ENCODE measurements at places on chromosomes 3 and 15.

- peak; percentile 70 for DNase-seq
Observed at GRCh38 chr3:65945480-65945879, 93.2 kb downstream of the MAGI1 start.

GRCh38 chr3:194664857-194665256 is 7.1 kb downstream of the LSG1 start:
- DNase-seq: no peak

GRCh38 chr15:73889053-73889761 is 15.8 kb downstream of the TBC1D21 start:
- no peak for DNase-seq

GRCh38 chr15:48149858-48150257 is 28.2 kb downstream of the MYEF2 start:
- DNase-seq: peak; percentile 34

GRCh38 chr3:135329479-135329878 is 534.4 kb downstream of the EPHB1 start:
- DNase-seq: no peak

DNA sequence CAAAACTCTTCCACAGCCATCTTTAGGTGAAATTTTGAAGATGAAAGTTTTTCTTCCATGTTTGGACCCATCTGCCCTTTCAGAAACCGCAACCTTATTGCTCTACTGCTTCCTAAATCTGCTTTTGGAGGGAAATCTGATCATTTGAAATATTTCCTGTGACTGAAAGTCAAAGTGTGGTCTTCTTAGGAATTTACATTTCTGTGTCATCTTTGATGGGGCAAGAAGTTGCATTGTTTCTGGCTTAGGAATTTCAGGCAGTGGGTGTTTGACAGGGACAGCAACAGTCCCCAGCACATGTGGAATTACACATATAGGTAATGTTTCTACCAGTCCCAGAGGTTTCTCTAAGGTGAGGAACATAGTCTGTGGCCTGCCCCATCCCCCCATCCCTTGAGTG is 5.3 kb upstream of the TYRO3 start:
- DNase-seq: peak; percentile 39

DNA sequence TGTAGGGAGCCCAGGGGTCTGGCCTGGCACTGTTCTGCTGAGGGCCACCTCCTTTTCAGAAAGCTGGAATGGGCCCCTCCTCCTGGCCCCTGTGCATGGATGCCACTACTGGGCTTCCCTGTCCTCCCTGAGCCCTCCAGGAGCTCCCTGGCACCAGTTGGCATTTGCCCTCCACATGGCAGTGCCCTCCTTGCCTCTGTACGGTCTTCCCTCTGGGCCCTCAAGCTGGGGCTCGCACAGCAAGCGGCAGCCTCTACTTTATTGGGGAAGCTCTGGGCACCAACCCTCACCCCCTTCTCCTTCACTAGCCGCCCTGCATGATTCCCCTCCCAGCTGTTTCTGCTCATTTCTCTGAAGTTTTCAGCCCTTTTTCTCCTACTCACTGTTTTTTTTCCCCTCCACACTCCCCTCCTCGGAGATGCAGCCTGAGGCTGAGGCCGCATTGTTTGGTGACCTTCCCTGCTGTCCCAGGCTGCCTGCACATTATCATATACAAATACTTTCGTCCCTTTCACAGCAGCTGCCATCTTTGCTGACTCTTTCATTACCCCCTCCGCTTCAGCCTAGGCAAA is 127.3 kb downstream of the EEFSEC start:
- DNase-seq: no peak

GRCh38 chr3:125470671-125471070 is 49.3 kb downstream of the SNX4 start:
- DNase-seq: no peak

DNA sequence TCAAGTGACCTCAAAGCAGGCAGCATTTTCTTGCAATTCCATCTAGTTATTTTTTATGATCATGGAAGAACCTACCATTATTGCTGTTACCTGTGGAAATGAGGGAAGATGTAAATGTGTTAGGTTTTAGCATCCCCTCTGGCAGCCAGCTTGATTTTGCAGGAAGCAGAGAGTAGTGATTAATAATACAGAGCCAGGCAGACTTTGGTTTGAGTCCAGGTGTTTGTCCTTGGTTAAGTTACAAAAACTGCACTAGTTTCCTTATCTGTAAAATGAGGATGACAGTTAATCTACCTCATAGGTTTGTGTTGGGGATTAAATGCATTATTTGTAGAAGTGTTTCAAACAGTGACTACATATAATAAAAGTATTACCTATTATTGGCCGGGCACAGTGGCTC is 6.7 kb upstream of the ZNF621 start:
- no peak for DNase-seq

- DNase-seq: no peak
Observed at GRCh38 chr15:43918717-43919116, 91.9 kb downstream of the WDR76 start.

DNA sequence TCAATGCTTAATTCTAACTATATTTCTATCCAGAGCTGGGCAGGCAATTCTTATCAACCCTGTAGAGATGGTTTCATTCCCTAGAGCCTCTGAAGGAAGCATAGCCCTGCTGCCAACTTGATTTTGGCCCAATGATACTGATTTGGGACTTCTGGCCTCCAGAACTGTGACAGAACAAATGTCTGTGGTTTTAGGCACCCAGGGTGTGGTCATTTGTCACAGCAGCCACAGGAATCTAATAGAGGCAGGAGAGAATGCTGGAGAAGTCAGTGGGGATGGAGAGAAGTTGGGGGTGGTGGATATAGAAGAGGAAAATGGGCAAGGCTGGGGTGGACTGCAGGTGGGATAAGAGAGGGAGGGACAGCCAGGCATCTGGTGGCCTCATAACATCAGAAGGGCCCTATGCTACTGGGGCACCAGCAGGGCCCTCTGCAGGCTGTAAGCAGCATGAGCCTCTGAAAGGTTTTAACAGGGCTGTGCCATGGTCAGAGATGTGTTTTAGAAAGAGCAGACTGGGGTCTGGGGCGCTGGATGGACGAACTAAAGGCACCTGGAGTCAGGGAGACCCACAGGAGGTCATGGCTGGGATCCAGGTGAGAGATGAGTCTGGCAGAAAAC is 19.8 kb downstream of the MRPS11 start:
- DNase-seq: peak; percentile 45

GRCh38 chr3:127265581-127265981 is 22.3 kb downstream of the PRR20G start:
- no peak for DNase-seq

DNA sequence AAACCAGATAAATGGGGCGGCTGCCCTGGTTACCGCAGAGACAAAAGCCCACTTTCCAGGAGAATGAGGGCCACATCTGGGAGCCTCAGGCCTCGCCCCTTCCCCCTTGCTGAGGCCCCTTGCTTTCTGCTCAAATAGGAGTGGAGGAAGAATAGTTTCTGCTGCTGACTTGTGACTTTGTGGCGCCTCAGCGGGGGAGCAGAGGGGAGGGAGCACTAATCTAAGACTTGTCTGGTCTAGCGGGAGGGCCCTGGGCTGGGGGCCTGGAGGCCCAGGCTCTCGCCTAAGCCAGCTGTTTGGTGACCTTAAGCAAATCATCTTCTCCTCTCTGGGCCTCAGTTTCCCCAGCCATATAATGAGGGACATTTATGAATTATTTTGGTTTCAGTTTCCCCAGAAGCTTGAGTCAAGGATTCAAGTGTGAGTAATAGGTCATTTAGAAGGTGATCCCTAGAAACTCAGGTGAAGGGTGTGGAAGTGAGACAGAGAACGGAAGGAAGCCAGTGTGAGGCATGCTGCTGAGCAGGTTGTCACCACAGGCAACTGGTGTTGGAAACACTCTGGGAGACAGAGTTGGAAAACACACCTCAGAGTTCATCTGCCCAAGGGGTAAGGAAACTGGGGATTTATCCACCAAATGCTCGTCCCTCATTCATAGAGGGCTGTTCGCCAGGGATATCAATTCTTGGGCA is 25.9 kb upstream of the SMAD3 start:
- no peak for DNase-seq
